MCF 10A (cell line): ENCODE measurements at places on chromosomes 12 and 14. TPM values are rescaled to one million over a fixed set of nuclear protein-coding genes. Genes with fewer than 3 reads are reported as not detected.

GRCh38 chr14:30521899-30522736, 36.8 kb upstream of the G2E3 start:
- DNase-seq: peak; percentile 61

- DNase-seq: no peak
These were observed 68.1 kb downstream of the ITPK1 start for GRCh38 chr14:93047661-93048060.

GRCh38 chr12:18239526-18239925, 21.8 kb upstream of the PIK3C2G start:
- no peak for DNase-seq

DNA sequence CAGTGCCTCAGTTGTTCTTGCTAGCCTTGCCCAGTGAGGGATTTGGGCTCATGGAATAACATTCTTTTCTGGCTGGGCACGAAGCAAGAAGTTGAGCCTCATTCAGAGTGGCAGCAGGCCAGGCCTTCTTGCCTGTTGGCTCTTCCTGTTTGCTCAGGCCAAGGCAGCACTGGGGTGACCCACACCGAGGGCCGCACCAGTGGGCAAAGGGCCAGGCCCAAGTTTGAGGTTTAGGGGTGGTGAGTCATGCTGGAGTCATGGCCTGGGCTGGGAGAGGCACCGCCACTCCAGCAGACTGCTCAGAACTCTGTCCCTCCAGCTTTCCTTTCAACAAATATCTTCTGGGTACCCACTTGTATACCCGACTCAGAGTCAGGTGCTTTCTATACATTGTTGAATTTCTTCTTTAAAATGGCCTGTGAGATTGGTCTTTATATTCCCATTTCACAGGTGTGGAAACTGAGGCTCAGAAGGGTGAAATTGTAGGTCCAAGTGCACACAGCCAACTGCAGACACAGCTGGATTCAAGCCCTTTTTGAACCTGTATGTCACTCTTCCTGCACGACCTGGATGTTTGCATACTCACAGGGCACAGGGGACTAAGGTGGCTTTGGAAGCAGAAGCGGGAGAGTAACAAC, 279.4 kb downstream of the FOXN3 start:
- DNase-seq: peak; percentile 99

DNA sequence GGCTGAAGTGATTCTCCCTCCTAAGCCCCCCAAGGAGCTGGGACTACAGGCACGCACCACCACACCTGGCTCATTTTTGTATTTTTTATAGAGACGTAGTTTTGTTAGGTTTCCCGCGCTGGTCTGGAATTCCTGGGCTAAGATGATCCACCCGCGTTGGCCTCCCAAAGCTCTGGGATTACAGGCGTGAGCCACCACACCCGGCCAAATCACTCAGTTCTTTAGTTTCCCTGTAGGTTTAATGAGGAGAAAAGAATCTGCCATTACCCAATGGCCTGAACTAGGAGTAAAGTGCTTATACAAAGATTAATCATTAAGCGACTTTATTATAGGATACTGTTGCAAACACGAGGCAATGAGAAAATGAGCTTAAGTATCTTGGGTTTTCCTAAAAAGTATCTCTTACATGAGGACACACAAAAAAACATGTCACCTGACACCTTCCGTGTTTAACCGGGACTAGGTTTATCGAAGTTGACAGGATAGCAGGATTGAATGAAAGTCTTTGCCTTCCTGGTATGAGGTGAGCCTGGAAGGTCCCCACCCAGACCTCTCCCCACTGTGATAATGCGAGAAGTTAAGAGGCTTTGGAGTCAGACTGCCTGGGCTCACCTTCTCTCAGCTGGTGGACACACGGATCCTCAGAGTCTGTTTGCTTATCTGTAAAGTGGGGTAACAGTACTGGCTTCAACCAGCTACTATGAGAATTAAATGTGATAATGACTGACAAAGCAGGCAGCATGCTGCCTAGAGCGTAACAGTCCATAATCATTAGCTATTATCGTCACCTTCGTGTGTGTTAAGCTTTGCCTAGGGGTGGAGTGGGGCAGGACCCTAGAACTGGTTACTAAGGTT, 133.5 kb upstream of the KRAS start:
- DNase-seq: no peak

DNA sequence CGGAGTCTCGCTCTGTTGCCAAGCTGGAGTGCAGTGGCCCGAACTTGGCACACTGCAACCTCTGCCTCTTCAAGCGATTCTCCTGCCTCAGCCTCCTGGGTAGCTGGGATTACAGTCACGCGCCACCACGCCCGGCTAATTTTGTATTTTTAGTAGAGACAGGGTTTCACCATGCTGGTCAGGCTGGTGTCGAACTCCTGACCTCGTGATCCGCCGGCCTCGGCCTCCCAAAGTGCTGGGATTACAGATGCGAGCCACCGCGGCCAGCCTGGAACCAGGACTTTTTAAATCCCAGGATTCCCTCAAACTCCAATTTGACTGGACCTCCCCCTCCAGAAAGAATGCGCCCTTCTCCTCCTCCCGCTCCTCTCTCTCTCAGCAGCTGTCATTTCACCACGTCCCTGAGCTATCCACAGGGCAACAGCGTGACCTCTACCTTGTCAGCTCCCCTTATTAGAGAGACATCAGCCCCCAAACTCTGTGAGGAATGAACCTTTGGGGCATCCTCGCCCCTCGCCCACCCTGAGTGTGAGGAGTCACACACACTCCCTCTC, 2.0 kb downstream of the ESYT1 start:
- DNase-seq: no peak

DNA sequence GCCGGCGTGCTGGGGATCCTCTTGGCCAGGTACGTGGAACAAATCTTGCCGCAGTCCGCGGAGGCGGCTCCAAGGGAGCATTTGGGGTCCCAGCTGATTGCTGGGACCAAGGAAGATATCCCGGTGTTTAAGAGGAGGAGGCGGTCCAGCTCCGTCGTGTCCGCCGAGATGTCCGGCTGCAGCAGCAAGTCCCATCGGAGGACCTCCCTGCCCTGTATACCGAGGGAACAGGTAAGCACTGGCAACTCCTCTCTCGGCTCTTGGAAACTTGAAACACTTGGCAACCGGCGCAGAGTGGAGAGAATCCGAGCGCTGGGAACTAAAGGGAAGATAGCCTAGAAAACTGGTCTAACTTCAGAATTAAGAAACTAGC, 1.7 kb downstream of the PDE3A start:
- no peak for DNase-seq

GRCh38 chr12:109589691-109590245, 16.2 kb downstream of the MVK start:
- DNase-seq: no peak

DNA sequence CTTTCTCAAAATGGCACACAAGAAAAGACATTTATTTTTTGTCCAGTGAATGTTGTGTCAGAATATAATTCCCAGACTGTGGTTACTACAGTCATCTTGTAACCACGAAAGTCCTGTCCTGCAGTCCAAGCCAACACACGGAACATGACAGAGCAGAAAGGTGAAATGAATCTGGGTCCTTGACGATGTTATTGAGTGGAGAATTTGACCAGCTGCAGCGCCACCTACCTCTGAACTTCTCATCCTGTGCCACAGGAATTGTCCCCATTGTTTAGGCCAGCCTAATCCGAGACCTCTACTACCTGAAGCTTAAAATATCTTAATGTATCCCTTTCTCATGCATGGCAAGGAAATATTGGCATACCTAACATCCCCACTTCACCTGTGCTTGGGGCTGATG, 64.1 kb upstream of the OTX2 start:
- peak; percentile 43 for DNase-seq

- DNase-seq: peak; percentile 73
These were observed at the start of gene ELK3 for GRCh38 chr12:96193725-96194575. ELK3 (plus strand) TSS chr12:96194375.

GRCh38 chr14:85883966-85884365, 354.0 kb downstream of the FLRT2 start:
- DNase-seq: no peak

- DNase-seq: no peak
These were observed 29.5 kb downstream of the PPP4R4 start for GRCh38 chr14:94203473-94204210.

DNA sequence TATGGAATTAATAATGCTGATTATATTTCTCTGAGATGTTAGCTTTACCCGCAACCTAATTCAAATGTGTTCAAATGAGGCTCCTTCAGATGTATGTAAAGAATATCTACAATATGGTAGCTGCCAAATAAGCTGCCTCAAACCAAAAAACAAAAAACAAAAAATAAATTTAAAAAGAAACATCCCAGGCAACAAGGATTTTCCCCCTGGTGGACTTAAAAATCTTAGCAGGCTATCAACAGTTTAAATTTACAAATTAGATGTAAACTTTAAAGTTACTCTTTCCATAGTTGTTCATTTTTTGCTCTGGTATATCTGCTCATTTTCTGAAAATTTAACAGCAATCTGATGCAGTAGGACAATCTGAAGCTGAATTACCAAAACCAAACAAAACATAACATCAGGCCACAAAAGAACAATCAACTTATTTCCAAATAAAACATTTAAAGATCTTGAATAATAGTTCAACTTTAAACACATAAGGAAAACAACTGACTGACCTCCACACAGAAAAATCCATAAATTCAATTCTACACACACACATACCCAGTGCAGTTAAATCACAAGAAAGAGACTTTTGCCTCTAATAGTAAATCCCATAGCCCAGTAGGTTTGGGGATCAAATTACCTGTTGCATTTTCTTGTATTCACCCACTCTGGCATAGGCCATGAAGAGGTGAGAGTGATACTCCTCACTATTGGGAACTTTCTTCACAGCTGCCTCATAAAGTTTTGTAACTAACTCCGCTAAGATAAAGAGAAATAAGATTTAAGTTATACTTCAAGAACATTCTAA, 21.3 kb downstream of the NAA25 start:
- DNase-seq: no peak

DNA sequence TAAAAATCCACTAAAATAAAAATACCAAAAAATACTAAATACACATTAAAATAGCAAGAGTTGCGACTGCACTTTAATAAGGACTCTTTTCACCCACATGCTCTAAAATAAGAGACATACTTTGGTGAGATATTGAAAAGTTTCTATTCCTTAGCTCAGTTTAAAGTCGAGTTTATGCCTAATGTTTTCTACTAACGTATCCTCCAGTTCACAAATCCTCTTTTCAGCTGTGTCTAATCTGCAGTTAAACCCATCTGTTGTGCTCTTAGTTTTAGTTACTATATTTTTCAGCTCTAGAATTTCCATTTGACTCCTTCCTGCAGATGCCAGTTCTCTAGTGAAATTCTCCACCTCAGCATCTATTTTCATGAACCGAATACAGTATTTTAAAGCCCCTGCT, 63.8 kb downstream of the CDK17 start:
- no peak for DNase-seq

DNA sequence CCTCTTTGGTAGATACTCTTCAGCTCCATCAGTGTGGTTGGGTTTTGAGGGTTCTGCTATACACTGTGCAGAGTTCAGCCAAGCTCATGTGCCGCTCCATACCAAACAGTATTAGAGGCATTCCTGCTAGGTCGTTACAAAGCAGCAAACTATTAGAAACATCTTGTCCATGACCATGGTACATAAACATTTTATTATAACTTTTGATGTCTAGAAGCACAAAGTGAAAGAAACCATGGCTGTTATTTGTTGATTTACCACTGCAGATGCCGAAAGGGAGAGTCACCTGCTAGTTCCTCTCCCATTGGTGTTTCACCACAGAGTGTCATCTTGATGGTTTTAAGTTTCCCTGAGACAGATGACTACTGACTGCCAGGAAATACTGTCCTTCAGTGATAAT, 242.0 kb downstream of the ADAMTS20 start:
- no peak for DNase-seq

DNA sequence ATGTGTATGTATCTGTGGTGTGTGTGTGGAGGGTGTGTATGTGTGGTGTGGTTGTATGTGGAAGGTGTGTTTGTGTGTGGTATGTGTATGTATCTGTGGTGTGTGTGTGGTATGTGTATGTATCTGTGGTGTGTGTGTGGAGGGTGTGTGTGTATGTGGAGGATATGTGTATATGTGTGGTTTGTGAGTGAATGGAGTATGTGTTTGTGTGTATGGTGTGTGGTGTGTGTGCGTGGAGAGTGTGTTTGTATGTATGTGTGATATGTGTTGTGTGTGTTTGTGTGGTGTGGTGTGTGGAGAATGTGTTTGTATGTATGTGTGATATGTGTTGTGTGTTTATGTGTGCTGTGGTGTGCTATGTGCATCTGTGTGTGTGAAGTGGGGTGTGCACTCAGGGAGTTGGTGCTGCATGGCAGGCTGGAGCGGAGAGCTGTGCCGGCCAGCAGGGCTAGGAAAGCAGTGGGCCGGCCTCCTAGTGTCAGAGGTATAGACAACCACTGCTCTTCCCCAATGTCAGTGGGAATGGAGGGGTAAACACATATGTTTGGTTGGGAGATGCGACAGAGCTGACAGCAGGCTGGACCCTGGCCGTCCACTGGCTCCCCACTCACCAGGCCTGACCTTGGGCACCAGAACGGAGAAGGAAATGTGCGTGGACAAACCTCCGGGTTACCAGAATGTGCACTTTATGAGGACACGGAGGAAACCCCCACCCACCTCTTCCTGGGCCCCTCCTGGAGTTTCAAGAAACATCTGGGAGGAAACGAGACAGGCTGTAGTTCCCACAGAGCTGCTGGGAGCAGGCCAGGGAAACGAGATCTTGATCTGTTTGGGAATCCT, 60.7 kb downstream of the CLMN start:
- DNase-seq: no peak

DNA sequence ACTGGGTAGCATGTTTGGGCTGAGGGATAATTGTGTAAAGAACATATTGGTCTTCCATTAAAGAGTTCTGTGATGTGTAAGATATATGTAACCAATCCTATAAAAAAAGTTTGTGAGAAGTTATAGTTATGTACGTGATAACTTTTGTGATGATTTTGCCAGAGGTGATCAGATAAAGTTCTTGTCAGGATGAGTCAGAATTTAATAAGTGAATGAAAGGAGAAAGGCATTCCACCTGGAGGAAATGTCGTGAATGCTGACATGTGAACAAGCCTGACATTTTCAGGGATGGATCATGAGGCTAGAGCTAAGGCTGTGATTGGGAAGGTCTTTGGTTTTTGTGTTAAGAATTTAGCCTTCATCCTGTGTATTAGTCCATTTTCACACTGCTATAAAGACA, 241.5 kb downstream of the SNAPC1 start:
- no peak for DNase-seq

- no peak for DNase-seq
These were observed 8.5 kb upstream of the STON2 start for GRCh38 chr14:81408595-81408994.

PTHLH gene
- total RNA-seq: 3.8 and 5.4 TPM in 2 replicates

- no peak for DNase-seq
These were observed 235.6 kb downstream of the DACT1 start for GRCh38 chr14:58873228-58873953.

PSMC1 gene
- 107 and 125 TPM in 2 replicates for total RNA-seq

TAS2R9 gene
- not detected in 2 replicates for total RNA-seq
